Astrocyte of the hippocampus (primary cell): ENCODE measurements at places on chromosomes 2 and 18.

DNA sequence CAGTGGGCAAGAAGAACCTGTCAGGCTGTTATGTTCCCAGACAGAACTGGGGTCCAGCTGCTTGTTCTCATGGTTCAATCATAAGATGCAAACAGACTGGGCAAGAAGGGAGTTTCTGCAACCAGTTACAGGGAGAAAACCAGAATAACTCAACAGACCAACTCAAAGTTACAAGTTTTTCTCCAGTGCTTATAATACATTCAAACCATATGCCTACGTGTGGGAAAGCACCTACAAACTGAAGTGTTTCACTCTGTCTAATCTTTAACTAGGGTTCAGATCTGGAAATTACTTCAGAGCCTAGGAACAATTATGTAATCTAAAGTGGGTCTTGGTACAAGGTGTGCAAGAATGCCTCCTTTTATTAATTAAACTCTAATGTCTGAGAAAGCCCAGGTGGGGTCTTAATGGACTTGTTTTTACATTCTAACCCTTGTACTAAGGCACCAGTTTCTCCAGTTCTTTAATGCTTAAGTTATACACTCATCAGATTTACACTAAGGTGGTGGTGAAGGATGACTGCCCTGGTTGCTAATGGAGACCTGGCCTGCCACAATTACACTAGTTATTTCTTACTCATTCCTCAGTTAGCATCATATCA is 951.9 kb downstream of the TSN start:
- DNase-seq: no peak

GRCh38 chr2:179850188-179850587 is 11.2 kb downstream of the ZNF385B start:
- peak; percentile 64 for DNase-seq

GRCh38 chr18:9475643-9476591 is 604 bp downstream of the RALBP1 start:
- peak; percentile 44 for DNase-seq

- DNase-seq: no peak
These were observed 153.6 kb upstream of the KLF7 start for GRCh38 chr2:207319316-207319715.

GRCh38 chr2:205441524-205441923 is 240.8 kb upstream of the NRP2 start:
- no peak for DNase-seq

DNA sequence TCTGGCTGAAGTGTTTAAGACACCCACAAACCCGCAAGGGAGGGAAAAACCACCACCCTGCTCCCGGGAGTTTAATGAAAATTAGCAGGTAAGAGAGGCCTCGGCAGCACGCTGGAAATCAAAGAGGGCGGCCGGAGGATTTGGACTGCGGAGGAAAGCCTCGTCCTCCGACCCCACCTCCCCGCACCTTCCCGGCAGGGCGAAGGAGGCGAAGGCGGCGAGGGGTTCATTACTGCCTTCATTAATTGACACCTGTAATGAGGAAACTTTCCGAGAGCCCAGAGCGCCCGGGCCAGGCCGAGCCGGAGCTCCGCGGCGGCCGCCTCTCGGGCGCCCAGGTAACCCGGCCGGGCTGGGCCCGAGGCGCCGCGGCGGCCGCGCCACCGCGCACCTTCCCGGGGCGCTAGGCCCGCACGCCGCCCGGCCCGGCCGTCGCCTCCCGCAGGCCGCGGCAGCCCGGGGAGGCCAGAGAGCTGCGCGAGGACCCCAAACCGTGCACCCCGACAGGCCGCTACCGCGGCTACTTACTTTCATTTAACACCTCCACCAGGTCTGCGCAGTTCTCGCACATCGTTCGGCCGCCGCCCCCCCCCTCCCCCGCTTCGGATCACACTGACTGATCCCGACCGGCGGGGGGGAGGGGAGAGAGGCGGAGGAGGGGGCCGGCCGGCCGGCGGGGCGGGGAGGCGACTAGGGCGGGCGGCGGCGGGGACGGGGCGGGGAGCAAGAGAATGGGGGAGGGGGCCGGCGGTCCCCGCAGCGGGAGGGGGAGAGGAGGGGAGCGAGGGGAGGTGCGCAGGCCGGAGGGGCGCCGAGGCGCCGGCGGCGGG is 550 bp downstream of the USP34 start:
- DNase-seq: peak; percentile 90

GRCh38 chr2:25420820-25421237 is 79.1 kb upstream of the DNMT3A start:
- DNase-seq: no peak
